ENCODE measurements at places on chromosomes 5 and 9. TPM values are rescaled to one million over a fixed set of nuclear protein-coding genes. Genes with fewer than 3 reads are reported as not detected.
A peak's percentile ranks its signal among the peaks of the same experiment; 100 is the strongest.

GRCh38 chr5:172705576-172706084 is 64.6 kb downstream of the NEURL1B start:
- DNase-seq: no peak

DNA sequence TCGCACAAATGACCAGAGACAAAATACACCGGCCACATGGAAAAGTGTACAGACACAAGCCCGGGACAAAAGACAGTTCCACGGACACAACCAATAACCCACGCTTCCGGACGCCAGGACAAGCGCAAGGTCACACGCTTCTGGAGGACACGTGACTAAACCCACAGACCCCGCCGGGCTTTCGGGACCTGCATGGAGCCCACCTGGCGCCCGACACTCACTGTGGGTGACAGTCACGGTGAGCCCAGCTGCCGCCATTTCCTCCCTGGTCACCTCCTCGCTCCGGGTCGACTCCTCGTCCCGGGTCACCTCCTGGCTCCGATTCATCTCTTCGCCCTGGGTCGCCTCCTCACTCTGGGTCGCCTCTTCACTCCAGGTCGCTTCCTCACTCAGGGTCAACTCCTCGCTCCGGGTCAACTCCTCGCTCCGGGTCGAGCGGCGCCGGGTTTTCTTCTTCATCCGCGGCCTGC is 470 bp downstream of the BAG1 start:
- no peak for DNase-seq

Gene GZMA
- total RNA-seq: 2.6 TPM

DNA sequence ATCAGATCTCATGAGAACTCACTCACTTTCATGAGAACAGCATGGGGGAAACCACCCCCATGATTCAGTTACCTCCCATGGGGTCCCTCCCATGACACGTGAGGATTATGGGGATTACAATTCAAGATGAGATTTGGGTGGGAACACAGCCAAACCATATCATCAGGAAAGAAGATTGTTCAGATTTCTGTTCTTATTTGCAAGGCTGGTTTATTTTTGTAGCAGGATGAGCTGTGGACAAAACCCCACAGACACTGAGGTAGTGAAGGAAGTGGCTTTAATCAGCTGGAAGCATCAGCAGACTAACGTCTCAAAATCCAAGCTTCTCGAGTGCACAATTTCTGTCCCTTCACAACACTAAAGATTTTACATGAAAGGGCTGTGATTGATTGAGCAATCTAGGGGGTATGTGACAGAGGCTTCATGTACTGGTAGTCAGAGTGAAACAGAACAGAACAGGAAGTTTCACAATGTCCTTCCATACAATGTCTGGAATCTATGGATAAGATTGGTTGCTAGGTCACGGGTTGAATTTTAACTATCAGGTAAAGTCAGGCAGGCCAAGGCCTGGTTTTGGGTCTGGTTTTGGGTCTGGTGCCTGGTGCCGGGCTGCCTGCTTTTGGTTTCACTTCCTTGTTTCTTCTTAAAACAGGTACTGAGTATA is 91.3 kb upstream of the ZNF366 start:
- peak; percentile 27 for DNase-seq

Gene SLC23A1
- total RNA-seq: not detected

DNA sequence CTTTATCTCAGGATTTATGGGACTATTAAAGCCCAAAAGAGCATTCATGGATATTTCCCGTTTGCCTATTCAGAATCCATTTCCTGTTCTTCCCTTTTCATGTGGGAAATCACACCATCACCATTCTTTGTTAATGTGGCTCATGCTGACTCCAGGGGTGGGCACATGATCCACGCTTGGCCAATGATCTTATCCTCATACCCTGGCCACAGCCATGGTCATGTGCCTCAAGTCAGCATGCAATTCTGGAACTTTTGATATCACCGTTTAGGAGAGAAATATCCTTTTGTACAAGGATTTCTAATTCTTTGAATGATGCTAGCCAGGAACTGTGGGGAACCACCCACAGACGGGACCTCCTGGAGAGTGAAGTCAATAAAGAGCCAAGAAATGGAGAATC is 272.2 kb downstream of the PRELID2 start:
- peak; percentile 18 for DNase-seq

Gene ABITRAM
- 16.7 TPM for total RNA-seq

Gene TAF1L
- total RNA-seq: 0.02 TPM

GRCh38 chr5:117813850-117814249 is 1174.5 kb downstream of the DTWD2 start:
- no peak for DNase-seq

GRCh38 chr5:1118231-1118698 is 6.4 kb upstream of the SLC12A7 start:
- DNase-seq: peak; percentile 26

- no peak for DNase-seq
These were observed 232.2 kb downstream of the SYK start for GRCh38 chr9:91033797-91034196.

DNA sequence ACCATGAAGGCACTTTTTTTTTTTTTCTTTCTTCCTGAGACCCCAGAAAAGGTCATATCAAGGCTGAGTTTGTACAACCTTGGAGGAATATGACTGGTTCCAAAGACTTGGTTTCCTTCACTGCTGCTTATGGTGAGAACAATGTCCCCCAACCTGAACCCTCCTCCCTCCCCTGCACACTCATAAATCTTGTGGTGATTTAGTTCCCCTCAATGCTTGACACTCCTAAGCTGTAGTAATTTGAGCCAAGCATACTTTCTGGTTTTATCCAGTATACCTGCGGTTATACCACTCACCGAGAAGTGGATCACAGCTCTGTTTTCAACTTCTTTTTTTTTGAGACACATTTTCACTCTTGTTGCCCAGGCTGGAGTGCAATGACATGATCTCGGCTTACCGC is 149.9 kb upstream of the KLF4 start:
- peak; percentile 38 for DNase-seq

Gene LCN2
- not detected for total RNA-seq

- DNase-seq: no peak
These were observed 31.0 kb downstream of the MTREX start for GRCh38 chr5:55338810-55339243.

DNA sequence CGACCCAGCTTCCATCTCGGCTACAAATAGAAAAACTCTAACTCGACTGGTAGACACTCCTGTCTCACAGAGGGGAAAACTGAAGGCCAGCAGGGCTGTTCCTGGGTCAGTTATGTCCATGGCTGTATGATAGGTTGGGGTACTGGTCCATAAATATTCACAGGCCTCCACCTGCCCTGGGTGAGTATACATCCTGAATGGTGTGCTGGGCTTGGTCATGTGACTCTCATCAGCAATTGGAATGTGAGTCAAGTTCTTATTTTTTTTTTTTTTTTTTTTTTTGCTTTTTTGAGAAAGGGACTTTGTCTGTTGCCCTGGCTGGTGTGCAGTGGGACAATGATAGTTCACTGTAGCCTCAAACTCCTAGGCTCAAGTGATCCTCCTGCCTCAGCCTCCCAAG is 58.3 kb upstream of the NEK6 start:
- DNase-seq: no peak

Gene SMIM33
- not detected for total RNA-seq

- no peak for DNase-seq
These were observed 81.3 kb upstream of the TMEM171 start for GRCh38 chr5:73039082-73039481.

GRCh38 chr5:72673623-72674022 is 142.8 kb upstream of the TNPO1 start:
- DNase-seq: no peak

- DNase-seq: no peak
These were observed 170.3 kb upstream of the PUM3 start for GRCh38 chr9:3014178-3014577.

DNA sequence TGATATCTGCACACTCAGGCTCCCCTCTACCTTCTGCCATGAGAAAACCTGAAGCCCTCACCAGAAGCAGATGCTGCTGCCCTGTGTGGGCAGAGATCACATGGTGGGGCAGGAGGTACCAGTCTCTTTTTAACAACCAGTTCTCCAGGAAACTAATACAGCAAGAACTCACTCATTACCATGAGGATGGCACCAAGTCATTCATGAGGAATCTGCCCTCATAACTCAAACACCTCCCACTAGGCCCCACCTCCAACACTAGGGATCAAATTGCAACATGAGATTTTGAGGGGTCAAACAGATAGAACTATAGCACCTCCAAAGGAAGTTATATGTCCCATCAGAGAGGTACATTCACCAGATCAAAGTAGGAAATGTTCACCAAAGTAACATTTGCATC is 136.3 kb upstream of the SHB start:
- no peak for DNase-seq

Gene CD180
- not detected for total RNA-seq

- no peak for DNase-seq
These were observed 107.5 kb downstream of the CDH18 start for GRCh38 chr5:19880458-19880857.

GRCh38 chr5:147410496-147411358 is 99.1 kb downstream of the DPYSL3 start:
- DNase-seq: peak; percentile 66

DNA sequence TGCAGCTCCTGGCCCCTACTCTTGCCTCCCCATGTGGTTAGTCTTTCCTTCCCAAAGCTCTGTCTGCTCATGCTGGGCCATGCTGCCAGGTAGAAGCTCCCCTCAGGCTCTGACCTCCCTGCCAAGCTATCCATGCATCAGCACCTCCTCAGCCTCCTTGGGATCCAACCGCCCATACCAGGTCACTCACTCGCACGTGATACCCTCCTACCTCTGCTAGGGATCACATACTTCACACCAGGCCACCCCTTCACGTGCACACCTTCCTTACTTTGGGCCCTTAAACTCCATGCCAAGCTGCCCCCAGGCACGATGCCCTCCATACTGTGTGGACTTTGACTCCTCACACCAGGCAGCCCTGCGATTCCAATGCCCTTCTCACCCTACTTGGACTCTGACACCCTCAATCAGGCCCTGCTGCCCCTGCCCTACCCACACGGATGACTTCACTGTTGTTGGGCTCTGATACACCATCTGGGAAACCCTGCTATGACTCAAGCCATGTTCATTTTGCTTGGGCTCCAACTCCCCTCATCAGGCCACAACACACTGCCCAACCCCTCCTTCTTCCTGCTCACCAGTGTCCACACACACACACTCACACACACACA is 34.1 kb downstream of the ZNF483 start:
- peak; percentile 64 for DNase-seq

Gene BARHL1
- not detected for total RNA-seq

DNA sequence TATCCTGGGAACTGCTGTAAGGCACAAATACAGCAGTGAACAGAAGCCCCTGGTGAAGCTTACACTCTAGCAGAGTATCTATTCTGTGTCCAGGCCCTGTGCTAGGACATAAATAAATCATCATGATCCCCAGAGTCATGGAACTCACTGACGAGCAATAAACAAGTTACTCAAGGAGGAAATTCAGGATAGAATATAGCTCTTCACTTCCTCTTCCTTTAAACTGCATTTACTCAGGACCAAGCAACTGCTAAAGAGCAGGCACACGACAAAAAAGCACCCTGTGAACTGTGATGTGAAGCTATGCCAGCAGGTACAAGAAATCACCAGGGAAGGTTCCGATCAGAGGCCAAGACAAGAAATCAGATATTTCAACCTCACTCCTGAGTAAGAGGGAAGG is 47.8 kb upstream of the NR5A1 start:
- DNase-seq: no peak

GRCh38 chr5:67414712-67415111 is 218.1 kb upstream of the CD180 start:
- peak; percentile 73 for DNase-seq

DNA sequence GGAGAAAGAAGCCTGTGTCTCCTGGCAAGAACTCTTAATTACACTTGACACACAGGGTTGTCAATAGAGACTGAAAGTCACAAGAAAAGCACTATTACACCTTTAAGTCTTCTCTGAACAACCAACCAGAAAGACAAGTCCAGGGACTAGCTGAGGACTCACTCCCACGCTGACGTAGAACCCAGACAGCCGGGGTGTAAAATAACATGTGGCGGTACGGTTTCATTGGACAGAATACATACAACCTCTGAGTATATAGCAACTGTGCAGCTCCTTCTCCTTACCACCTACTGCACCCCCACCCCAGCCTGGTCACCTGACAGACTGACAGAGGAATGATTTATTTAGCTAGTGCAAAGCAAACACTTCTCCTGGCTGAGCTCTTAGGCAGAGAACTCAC is 103.4 kb upstream of the RASEF start:
- DNase-seq: no peak

DNA sequence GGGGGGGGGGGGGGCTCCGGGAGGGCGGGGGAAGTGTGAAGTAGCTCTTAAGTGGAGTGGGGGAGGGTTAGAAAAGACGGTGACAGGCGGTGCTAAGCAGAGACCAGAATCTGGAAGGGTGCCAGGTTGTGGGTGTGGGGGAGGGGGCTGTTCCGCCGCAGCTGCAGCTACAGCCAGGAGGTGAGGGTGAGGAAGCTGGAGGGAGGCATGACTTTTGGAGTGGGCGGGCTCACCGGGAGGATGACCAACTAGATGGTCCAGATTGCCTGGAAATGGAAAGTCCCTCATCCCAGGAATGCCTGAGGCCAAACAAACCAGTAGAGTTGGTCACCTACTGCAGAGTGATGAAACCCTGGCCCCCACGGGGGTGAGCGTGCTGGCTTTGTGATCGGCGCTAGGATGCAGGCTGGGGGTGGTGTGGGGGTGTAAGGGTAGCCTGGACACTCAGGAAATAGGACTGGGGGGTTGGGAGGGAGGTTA is 158.1 kb upstream of the SHB start:
- DNase-seq: peak; percentile 90
